ENCODE measurements at places on chromosomes 4 and X. TPM values are rescaled to one million over a fixed set of nuclear protein-coding genes. Genes with fewer than 3 reads are reported as not detected.

The GASK1B gene
- 10.1 TPM for total RNA-seq

The NKX6-1 gene
- total RNA-seq = not detected

The IL2RG gene
- total RNA-seq = 0.36 TPM

The EGF gene
- total RNA-seq = 2.7 TPM

The VEGFC gene
- 9.9 TPM for total RNA-seq

The FATE1 gene
- not detected for total RNA-seq

The SULT1E1 gene
- 3.8 TPM for total RNA-seq

The AREG gene
- total RNA-seq = 714 TPM

The CXCL6 gene
- total RNA-seq = not detected

The POF1B gene
- 2.4 TPM for total RNA-seq

The TAF7L gene
- under 0.01 TPM for total RNA-seq

The GAGE12F gene
- total RNA-seq = not detected

The PLA2G12A gene
- 32.9 TPM for total RNA-seq

The CLTRN gene
- 1.0 TPM for total RNA-seq

The IGFBP7 gene
- total RNA-seq = 170 TPM

The UGT2B10 gene
- total RNA-seq = not detected

The AFM gene
- not detected for total RNA-seq

The HS3ST1 gene
- total RNA-seq = 14.2 TPM

The MGAT4D gene
- total RNA-seq = not detected

The CHRDL1 gene
- not detected for total RNA-seq

The CT45A1 gene
- not detected for total RNA-seq

The PCSK1N gene
- under 0.01 TPM for total RNA-seq

The NALF2 gene
- total RNA-seq = 2.4 TPM

The DGAT2L6 gene
- total RNA-seq = not detected

The SYNPO2 gene
- 2.6 TPM for total RNA-seq

The IL9R gene
- total RNA-seq = not detected

The RAB40A gene
- 0.21 TPM for total RNA-seq

The MTMR1 gene
- total RNA-seq = 32.8 TPM

The ARSJ gene
- total RNA-seq = 31.0 TPM

The SNX25 gene
- total RNA-seq = 16.7 TPM

The HOPX gene
- total RNA-seq = 19.6 TPM

The HSFX1 gene
- 0.93 TPM for total RNA-seq

The OTUD6A gene
- total RNA-seq = not detected

The XG gene
- total RNA-seq = 0.43 TPM

The MAOB gene
- total RNA-seq = 2.5 TPM

The SHROOM4 gene
- 2.8 TPM for total RNA-seq

The YY2 gene
- total RNA-seq = 0.68 TPM

The MAGEB1 gene
- total RNA-seq = not detected

The KLHL13 gene
- 4.0 TPM for total RNA-seq

The PAGE1 gene
- total RNA-seq = not detected

The FANCB gene
- total RNA-seq = 2.2 TPM

The IRS4 gene
- total RNA-seq = not detected

The SHROOM3 gene
- 12.3 TPM for total RNA-seq
